Neural crest cell (in vitro differentiated cells): ENCODE measurements at places on chromosomes 3 and 15. TPM values are rescaled to one million over a fixed set of nuclear protein-coding genes. Genes with fewer than 3 reads are reported as not detected.

DNA sequence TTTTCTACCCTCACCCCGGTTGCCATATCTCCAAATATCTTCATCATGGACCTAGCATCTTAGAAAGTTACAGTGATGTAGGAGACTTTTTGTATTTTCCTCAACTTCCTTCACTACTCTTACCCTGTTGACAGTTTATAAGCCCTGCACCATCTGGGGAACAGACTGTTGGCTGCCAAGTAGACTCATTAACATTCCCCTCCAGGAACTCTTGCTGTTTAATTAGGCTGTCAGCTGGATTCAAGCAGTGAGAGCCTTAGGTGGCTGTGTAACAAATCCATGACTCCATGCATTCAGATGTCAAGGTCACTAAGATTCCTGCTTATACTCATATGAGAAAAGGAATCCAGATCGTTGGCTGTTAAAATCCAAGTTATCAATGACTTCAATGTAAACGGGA, 198.3 kb downstream of the NAALADL2 start:
- DNase-seq: no peak

- DNase-seq: no peak
Observed at GRCh38 chr15:91870876-91871537, 17.5 kb downstream of the SLCO3A1 start.

GXYLT2 gene
- total RNA-seq: 0.82 and 1.2 TPM in 2 replicates

DNA sequence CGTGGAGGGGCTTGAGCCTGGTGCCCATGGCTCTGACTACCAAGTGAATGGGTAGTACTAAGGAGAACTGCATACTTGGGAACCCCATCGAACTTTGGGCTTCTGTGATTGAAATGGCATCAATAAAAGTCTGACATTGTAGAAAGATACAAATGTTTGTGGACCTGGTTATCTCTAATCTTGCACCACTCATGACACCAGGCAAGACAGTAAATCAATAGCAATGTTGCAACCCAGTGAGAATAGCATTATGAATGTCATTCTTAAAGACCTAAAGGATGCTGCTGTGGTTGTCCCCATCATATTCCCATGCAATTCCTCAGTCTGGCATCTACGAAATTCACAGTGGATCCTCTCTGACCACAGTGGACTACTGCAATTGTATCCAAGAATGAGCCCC, 233.6 kb upstream of the LYSMD4 start:
- DNase-seq: no peak

DNA sequence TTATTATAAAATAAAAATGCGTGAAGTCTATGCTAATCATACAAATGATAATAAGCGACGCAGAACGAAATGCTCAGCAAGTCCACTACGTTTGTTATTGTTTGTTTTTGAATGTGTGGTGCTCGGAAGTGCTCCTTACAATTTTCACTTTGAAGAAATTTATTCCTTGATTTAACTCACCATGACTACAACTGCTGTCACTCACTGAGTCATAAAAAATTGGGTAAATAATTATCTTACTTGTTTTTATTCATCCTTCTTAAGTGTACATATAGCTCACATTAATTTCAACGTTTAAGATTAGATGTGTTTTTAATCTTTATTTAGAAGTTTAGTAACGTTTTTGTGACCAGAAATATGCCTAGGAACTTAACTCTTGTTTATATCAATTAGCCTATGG, 66.7 kb upstream of the NANOGP8 start:
- no peak for DNase-seq

GRCh38 chr3:171088964-171089754, 62.6 kb upstream of the SLC2A2 start:
- DNase-seq: no peak

ADGRG7 gene
- not detected in 2 replicates for total RNA-seq

HEXA gene
- total RNA-seq: 59.3 and 63.2 TPM in 2 replicates

PIK3R4 gene
- total RNA-seq: 29.0 and 34.2 TPM in 2 replicates

GCNT3 gene
- not detected in 2 replicates for total RNA-seq
